ENCODE measurements at places on chromosomes 2 and 18.

DNA sequence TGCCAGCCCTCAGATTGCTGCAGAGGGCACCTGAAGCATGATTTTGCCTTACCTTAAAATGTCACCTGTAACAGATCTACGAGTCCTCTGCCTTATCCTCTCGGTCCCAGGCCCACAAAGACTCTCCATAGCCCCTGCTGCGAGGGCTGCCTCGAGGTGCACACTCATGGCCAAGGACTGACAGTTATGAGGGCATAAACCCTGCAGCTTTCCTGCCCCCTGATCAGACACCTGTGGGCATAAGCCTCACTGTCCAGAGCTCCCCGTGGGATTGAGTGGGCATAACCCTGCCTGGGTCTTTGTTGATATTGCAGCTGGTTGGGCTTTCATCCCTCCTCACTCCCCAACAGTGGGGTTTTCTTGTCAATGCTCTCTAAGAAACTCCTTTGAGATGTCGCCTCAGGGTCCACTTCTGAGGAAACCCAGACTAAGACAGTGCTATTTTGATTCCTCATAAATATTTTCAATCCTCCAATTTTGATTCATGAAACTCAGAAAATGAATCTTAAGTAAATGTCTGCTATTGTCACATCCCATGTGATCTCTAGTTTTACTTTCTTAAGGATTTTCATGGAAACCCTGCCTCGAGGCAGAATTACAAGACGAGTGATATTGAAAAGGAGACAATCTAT lies 108.5 kb upstream of the NCK2 start:
- DNase-seq, result no peak

DNA sequence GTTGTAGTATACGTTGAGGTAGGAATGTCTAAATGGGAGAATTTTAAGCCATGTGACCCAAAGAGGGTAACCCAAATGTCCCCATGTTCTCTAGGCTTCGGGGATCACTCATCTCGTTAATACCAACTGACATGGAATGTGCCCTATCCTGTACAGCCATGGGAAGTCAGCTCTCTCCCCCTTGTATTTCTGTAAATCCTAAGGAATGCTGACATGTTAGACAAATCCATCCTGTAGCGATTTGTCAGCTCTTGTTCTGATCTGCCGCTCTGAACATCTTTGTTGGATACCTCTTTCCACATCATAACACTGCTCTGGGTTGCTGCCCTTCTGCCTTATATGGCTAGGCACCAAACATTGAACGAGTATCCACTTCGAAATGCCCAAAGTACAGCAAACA lies 350.6 kb downstream of the RND3 start:
- no peak for DNase-seq

DNA sequence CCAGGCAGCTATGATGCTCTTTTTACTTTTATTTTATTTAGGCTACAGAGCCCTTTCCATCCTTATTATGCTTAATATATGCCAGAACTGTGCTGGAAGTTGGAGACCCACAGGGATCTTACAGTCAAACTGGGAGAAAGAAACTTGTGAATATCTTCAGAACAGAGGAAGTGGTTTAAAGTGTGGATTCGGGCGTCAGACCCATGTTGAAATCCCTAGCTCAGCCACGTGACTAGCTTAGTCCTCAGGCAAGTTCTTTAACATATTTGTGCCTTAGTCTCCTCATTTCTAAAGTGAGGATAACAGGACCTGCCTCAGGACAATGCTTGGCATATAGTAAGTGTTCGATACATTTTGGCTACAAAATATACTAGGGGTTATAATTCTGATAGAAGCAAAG lies 59.1 kb downstream of the MAP3K20 start:
- no peak for DNase-seq

GRCh38 chr2:68837164-68837860 lies 33.9 kb downstream of the BMP10 start:
- peak; percentile 84 for DNase-seq

- DNase-seq, result no peak
Measured at GRCh38 chr2:61334466-61334865, 136.4 kb downstream of the USP34 start.

DNA sequence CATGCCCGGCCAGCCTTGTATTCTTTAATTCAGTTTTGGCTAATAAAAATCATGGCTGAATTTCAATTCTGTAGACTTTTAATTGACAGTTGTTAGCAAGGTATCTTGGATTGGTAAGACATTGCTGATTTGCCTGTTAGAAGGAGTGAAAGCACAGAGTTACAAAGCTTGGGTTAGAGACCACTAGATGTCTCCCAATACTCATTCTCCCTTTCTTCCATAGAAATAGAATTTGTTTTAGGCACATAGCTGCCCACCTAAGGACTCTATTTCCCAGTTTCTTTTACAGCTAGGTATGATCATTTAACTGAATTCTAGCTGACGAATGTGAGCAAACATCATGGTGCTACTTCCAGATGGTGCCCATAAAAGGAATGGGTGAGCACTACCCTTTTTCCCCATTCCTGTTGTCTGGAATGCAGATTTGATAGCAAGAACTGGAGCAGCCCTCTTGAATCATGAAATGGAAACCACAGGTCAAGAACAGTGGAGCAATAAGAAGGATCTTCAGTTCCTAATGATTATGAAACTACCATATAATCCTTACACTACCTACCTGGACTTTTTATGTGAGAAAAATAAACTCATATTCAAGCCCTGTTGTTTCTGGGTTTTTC lies 17.5 kb downstream of the PECR start:
- peak; percentile 5 for DNase-seq

DNA sequence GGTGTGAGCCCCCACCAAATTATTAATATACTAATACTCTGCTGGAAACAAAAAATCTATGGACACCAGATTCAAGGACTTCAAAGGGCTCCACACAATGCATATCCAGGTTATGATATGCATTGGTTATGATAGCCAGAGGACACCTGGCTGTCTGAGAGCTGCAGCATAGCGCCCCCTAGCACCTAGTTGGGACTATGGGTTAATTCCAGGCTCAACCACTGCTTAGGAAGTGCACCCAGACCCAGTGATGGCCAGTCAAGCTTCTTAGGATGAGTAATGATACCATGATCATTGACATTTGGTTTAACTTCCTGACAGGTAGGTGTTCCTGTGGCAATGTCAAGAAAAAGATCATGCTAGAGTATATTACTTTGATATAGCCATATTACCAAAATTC lies 3.8 kb upstream of the FRZB start:
- peak; percentile 37 for DNase-seq

DNA sequence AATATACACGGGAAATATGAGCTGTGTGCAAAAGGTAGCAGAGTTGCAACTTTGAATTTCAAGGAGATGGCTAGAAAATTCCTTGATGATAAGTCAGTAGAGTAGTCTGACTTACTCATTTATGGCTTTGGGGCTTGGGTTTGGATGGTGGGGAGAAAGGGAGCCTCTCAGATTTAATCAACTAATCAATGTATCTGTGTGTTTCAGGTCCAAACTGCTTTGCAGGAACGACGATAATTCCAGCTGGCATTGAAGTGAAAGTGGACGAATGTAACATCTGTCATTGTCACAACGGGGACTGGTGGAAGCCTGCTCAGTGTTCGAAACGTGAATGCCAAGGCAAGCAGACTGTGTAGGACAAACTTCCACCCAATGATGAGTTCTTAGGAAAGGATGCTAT lies 164.6 kb downstream of the VWC2L start:
- DNase-seq, result no peak

- DNase-seq, result no peak
Measured at GRCh38 chr2:15912203-15912602, 28.1 kb upstream of the MYCN start.

- DNase-seq, result peak; percentile 99
Measured at GRCh38 chr2:152573168-152573567, 144.1 kb downstream of the PRPF40A start.

- no peak for DNase-seq
Measured at GRCh38 chr2:154882725-154883124, 184.2 kb downstream of the KCNJ3 start.

GRCh38 chr2:207385903-207386302 lies 143.9 kb upstream of the CREB1 start:
- DNase-seq, result no peak

GRCh38 chr2:195590861-195591205 lies 66.2 kb upstream of the SLC39A10 start:
- no peak for DNase-seq

GRCh38 chr2:36462311-36462935 lies 106.8 kb downstream of the CRIM1 start:
- peak; percentile 60 for DNase-seq

- no peak for DNase-seq
Measured at GRCh38 chr2:179195141-179195540, 69.5 kb downstream of the SESTD1 start.

DNA sequence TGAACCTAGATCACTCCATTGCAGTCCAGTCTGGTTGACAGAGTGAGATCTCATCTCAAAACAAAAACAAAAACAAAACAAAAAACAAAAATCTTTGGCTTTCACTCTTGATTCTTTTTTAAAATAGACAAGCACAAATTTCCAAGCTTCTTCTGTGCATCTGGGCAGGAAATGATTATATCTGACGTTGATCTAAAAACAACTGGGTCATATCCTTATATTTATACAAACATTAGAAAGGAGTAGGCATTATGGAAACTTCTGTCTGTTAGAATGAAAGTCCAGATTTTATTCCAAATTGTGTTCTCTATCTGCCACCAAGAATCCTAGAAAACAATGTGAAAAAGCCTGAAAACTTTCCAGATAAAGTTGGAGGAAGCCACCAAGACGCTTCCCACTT lies 26.2 kb upstream of the PMAIP1 start:
- DNase-seq, result no peak

GRCh38 chr18:48639772-48640432 lies 101.1 kb downstream of the CTIF start:
- DNase-seq, result no peak

- no peak for DNase-seq
Measured at GRCh38 chr2:201420442-201421113, 30.7 kb downstream of the TRAK2 start.

GRCh38 chr2:98663511-98664090 lies 55.2 kb downstream of the UNC50 start:
- no peak for DNase-seq

GRCh38 chr2:204434660-204435462 lies 110.4 kb upstream of the PARD3B start:
- DNase-seq, result no peak

- DNase-seq, result no peak
Measured at GRCh38 chr2:97763176-97763845, 49.9 kb downstream of the ZAP70 start.

DNA sequence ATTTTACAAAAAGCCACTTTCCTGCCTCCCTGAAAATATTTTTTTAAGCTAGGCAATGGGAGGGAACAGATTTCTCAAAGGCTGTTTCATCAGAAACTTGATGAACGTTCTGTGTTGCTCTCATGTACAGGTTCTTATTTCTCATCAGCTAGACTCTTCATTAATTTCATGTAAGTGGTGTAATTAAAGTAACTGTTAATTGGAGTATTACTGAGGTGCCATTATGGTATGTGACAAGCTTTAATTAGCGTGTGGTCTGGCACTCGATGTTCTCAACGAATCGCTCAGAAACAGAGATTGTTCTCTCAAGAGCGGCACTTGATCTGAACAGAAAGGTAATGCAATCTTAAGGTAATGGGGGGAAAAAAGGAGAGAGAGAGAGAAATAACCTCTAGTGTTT lies 81.9 kb upstream of the MYCN start:
- no peak for DNase-seq

DNA sequence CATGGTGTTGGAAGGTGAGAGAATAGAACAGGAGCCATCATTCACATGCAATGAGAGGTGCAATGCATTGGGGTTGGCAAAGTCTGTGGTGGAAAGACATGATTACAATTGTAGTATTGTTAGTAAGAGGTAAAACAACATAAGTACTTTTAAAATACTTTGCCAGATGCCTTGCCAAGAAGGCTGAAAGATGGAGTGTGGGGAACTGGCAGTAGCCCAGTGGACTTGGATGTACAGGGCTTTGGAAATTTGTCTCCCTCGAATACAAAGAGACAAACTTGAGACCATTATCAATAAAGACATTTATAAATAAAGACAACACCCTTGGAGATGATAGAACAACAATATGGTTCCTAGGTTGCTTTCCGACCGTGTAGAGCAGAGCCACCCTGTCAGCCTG lies 62.0 kb downstream of the MDH1 start:
- DNase-seq, result no peak

DNA sequence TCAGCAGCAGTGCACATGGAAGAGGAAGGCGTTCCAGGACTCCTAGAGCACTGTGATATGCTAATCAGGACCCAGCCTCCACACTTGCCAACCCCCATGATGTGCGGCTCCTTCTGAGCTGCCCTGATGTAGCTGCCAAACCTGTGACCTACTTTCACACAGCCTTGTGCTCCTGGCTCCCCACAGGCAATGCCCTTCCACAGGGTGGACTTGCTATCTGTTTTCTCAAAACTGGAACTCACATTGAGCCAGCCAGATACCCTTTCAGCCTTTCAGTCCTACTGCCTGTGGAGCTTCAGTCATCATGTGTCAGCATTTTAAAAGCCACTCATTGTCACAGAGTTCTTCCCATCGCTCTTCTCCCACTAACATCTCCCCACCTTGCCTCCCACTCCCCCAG lies 181.6 kb downstream of the AFF3 start:
- DNase-seq, result no peak

GRCh38 chr2:127506510-127506909 lies 19.8 kb downstream of the IWS1 start:
- DNase-seq, result no peak

- no peak for DNase-seq
Measured at GRCh38 chr2:47065771-47066380, 89.2 kb downstream of the STPG4 start.

GRCh38 chr2:28009732-28010131 lies 119.2 kb downstream of the BABAM2 start:
- no peak for DNase-seq

DNA sequence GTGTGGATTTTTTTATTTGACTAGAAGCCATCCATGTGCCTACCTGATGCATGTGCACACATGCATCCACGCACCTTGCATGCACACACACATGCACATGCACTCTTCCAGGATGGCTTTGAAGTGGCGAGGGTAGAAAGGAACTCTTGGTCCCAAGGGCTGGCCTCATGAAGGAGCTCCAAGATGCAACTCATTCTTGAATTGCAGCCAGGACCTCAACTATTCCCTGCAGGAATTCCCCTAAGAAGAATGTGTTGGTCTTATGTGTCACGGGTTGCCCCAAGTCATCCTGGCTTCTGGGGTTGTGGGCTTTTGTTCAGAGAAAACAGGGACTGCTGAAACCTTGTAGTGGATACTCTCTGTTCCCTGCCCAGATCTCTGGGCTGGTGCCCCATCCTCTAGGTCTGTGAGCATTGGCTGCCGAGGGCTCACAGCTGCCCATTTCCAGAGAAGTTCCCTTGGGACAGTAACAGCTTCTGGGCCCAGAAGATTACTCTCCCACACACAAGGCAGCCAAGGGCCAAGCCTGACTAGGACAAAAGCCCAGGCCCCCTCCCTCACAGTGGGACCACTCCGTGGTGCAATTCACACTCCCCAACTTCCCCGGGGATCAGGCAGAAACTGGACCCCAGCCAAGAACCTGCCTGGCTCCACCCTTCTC lies 137.6 kb downstream of the COPS8 start:
- no peak for DNase-seq

Data from erythroblast (primary cell).